ENCODE measurements at places on chromosomes 4 and X. TPM values are rescaled to one million over a fixed set of nuclear protein-coding genes. Genes with fewer than 3 reads are reported as not detected.

The HMGN5 gene
- total RNA-seq, result 5.8 TPM

- no peak for DNase-seq
Observed at GRCh38 chr4:136909626-136910025, 622.7 kb downstream of the PCDH18 start.

DNA sequence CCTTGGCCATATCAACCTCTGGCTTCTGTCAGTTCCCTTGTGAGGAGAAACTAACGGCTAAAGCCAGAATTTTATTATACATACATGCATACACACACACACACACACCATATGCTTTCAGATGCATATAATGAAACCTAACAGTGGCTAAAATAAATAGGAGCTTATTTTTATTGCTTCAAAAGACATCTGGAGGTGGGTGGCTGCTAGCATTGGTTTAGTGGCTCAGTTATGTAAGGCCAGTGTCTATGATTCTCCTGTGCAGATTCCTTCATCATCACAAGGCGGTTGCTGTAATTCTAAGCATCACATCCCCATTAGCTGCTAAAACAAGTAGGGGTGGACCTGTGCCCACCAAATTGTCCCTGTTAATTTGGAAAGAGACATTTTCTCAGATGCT, 110.8 kb downstream of the MAPK10 start:
- DNase-seq, result no peak

DNA sequence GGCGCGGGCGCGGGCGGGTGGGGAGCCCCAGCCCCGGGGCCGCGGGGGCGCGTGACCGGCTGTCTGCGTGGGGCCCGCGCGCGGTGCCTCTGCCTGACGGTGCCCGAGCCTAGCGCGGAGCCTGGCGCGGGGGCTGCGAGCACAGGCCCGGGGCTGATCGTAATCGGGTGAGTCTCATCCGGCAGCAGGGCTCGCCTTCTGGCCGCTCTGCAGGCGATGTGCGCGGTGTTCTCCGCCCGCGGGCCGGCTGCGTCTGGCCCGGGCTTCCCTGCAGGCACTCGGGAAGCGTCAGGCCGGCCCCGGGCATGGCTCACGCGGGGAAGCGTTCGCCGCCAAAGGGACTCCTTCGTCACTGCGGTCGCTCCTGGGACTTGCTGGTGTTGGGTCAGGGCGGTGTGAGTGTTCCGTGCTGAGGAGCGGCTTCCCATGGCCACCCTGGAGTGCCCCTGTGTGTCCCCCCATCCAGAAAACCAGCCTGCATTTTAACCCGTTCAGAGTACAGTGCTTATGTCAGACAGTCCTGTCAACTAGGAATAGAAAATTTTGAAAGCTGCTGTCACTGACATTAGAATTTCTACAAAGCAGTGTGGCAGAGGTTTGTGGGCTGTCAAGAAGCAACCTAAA, 40.6 kb downstream of the FAM149A start:
- DNase-seq, result no peak

GRCh38 chr4:36226430-36227227, 17.7 kb downstream of the ARAP2 start:
- DNase-seq, result no peak
